Mucosa of descending colon (tissue), 3 donors: ENCODE measurements at places on chromosomes 1 and 21. TPM values are rescaled to one million over a fixed set of nuclear protein-coding genes. Genes with fewer than 3 reads are reported as not detected.
A peak's percentile ranks its signal among the peaks of the same experiment; 100 is the strongest.

GJA9 gene
- 1.2 TPM for total RNA-seq

TEDDM1 gene
- total RNA-seq = not detected

CA14 gene
- 0.38 TPM for total RNA-seq

GRCh38 chr1:203462878-203463277 lies 12.7 kb upstream of the PRELP start:
- no peak for DNase-seq

- peak; percentile 4 for DNase-seq
These were observed 119.1 kb upstream of the RUNX3 start for GRCh38 chr1:25049190-25049589.

GRCh38 chr1:46197560-46197963 lies 672 bp downstream of the POMGNT1 start:
- DNase-seq = no peak

DNA sequence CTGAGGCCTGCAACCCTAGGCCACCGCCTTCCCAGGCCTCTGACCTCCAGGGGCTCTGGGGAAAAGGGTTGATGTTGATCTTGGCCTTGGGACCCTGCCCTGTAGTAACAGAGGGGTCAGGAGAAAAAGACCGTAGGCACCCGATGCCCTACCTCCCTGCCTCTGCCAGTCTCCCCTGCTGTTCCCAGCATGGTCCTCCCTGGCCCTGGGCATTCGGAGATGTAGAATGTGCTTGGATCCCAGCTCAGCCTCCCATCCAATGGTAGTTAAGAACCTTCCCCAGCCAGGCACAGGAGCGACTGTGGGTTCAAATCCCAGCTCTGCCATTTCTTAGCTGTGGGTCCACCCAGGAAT lies 72.0 kb upstream of the TARDBP start:
- DNase-seq = peak; percentile 27
